Kidney epithelial cell (primary cell): ENCODE measurements at places on chromosomes 3 and 15.

DNA sequence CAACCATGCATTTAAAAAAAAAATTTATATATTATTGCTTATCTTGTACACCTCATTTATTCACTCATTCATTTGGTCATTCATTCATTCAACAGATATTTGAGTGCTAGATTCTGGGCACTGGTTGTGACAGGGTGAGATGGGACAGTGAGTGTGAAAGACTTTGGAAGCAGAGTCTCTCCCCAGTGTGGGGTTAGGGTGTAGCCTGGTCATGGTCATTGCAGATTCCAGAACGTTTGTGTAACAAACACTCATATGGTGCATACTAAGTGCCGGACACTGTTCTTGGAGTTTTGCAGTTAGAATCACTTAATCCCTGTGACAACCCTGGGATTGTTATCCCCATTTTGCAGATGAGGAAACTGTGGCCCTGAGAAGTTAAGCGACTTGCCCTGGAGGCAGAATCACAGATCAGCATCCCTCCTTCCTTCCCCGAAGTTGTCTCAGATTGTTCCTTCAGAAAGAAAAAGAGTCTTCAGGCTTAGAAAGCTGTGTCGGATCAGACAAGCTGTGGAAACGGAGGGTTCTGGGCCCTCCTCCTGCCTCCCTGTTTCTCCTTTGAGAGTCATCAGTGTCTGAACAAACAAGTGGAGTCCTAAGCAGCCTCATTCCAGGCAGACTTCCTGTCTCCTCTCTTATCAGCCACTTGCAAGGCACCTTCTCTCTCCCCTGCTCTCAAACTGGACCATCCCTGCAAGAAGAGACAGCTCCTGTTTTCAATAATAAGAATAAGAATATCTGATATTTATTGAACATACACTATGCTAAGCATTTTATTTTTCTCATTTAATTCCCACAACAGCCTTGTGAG is 6.3 kb downstream of the LOXL1 start:
- no peak for DNase-seq

DNA sequence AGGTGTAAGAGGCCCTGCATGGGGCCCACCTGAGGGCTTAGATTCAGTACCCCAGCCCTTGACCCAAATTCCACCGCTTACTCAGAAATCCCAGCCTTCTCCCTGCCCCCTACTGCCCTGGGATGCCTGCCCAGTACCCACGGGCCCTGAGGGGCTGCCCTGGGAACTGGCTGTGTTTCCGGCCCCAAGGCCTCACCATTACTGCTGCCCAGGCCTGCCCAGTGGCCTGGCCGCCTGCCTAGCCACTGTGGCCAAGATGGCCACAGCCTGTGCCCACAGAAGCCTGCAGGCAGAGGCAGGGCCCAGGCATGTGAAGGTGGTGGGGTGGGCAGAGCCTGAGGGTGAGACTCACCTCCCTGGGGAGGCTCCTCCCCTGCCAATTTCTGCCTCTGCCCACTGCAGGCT is 6.1 kb upstream of the PRKCD start:
- no peak for DNase-seq

- DNase-seq = no peak
Observed at GRCh38 chr3:157051055-157051454, 108.9 kb downstream of the CCNL1 start.

DNA sequence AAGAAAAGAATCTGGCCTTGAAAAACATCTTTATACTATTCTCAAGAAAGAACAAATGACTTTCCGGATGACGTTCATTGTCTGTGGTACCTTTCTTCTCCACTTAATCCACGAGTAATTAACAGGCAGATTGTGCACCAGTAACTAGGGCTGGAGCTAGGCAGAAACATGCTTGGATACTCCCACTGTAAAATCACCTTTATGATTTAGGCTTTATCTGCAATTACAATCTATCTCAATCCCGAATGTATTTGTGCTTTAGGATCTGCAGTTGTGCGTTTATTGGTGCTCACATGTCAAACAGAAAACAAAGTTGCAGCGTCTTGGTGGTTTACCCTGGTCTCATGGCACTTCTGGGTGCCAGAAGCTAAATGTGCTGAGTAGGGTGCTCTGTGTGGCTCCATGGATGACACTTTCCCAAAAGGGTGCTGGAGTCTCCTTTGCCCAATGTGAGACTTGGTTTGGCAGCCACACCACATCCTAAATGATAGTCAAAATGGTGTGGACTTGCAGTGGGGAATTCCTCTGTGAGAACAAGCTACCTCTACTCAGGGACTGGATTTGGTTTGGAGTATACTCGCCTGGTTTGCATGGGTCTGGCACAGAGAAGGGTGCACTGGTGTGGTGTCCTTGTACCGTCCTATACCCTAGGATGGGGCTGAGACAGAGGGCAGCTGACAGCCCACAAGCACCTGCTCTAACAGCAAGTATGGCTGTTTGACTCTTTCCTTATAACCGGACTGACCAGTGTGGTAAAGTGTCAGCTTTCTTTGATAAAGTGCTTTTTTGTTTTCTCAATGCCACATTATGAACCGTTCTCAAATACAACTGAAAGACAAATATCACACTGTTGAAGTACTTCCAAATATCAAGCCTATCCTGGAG is 7.7 kb downstream of the SERP1 start:
- DNase-seq = no peak

GRCh38 chr3:94961423-94962100 is 898.7 kb downstream of the NSUN3 start:
- no peak for DNase-seq

DNA sequence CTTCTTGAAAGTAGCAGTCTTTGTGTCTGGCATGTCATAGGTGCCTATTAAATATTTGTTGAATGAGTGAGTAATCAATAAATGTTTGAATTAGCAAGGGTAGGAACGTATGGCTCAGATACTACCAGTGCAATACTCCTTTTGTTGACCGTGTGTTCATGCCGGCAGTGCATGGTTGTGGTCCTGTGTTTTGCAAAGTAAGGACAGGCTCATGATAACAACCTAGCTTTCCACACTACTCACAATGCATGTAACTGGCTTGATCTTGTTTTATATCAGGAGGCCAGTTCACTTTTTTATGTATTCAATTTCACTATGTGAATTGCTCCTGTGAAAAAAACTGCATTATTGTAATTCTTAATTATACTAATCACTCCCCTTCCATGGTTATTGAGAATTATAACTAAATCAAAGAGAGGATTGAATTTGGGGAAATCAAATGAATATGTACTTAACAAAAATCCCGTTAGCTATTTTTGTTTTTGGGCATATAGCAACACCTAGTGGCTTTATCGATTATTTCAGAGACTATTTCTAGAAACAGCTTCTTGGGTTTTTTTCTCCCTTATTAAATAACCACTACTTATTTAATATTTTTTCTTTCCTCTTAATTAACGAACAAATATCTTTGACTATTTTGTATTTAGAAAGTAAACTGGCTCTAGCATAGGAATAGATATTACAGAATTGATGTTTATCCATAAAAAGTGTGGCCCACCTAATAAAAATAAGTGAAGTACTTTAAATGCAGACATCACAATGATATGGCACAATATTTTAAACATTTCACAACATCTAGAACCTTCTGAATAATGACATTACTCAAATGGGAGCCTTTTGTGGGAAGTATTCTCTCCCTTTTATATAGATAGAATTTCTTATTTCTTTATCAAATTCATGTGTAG is 218.5 kb downstream of the BBX start:
- no peak for DNase-seq

DNA sequence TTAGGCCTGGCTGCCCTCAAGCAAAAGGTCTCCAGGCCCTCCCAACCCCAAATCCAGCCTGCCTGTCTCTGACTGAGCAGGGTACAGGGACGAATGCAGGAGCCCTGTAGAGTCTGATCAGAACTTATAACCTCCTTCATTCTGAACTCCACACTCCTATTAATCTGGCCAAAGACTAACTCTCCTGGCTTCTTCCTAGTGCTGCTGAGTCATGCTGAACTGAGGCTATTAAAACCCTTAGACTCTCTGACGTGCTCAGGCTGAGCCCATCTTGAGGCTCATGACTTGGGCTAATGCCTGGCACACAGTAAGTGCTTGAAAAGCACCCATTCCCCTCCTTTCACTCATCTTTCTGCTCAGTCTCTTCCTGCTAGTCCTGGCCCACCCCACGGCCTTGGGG is 81.9 kb downstream of the NUP210 start:
- no peak for DNase-seq

DNA sequence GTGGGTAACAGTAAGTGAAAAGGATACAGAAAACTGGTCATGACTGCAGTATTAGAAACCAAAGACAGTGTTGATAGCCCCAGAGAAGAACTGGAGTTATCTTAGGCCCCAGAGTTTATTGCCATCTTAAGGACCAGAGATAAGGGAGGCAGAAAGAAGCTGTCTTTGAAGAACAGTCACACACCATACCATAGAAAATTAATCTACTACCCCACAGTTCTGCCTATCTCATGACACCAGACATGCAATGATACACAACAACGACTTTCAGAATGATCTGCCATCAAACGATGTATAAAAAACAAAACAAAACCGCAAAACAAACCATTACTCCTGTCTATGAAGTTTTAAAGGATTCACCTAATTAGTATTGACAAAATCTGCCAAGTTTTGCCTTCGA is 9.6 kb downstream of the CPOX start:
- DNase-seq = no peak

- no peak for DNase-seq
Observed at GRCh38 chr3:13497386-13497785, 17.3 kb downstream of the HDAC11 start.

GRCh38 chr3:10333349-10333650 is 12.4 kb upstream of the SEC13 start:
- DNase-seq = no peak

GRCh38 chr15:28921919-28922706 is 36.3 kb downstream of the APBA2 start:
- DNase-seq = no peak

DNA sequence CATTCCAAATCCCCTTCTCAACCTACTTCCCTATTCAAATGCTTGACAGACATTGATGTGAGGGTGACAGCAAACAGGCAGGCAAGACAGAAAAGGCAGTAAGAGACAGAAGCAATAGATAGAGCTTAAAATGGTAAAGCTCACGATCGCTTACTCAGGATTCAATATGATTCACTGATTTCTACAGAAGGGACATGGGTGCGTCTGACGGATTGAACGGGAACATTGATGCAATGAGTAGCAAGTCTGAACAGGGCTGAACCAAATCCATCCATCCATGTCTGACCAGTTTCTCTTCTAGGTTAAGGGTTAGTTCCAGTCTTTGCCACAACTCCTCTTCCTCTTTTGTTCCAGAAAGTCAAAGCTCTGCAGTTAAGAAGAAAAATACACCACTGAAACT is 35.1 kb downstream of the P2RY1 start:
- no peak for DNase-seq

DNA sequence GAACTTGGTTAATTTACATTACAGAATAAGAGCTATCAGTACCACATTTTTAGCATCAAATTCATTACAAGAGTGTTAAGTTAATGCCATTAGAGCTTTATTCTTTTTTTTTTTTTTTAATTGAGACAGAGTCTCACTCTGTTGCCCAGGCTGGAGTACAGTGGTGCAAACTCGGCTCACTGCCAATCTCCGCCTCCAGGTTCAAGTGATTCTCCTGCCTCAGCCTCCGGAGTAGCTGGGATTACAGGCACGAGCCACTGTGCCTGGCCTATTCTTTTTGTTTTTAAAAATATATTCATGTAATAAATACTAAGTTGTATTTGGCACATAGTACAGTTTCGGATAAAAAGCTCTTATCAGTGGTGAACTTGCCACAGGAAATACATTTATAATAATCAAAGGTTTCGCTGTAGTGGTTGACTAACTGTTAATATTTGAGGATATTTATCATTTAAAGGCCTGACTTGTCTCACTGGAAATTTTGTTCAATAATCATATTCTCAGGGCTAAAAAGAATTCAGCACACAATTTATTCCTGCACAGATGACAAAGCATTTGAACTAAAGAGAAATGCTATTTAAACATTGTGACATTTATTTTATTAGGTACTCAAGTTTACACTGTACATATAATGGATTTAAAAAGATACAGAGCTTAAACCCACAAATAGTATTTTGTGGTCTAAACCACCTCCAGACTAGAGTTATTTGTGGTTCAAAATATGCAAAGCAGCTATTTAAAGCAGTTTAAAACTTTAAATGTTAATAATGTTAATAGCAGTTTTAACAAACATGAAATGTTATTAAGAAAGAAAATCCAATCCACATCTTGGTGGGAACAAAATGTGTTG is 6.1 kb upstream of the LEKR1 start:
- DNase-seq = no peak

DNA sequence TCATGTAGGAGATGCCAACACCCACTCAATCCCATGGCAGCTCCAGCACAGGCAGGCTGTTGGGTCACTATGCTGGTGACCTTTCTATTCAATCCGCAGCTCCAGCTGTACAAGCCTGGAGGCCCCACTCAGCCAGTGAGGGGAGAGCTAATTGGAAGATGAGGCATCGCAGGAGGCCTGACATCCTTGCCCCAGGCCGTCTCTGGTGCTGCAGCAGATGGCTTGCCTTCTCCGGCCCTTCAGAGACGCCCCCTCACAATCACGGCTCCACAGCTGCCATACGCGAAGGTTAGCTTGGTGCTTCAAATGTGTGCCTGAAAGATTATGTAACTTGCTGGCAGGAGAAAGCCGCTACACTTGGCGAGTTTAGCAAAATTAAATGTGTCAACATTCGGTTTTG is 104.2 kb upstream of the CLSTN2 start:
- DNase-seq = no peak

DNA sequence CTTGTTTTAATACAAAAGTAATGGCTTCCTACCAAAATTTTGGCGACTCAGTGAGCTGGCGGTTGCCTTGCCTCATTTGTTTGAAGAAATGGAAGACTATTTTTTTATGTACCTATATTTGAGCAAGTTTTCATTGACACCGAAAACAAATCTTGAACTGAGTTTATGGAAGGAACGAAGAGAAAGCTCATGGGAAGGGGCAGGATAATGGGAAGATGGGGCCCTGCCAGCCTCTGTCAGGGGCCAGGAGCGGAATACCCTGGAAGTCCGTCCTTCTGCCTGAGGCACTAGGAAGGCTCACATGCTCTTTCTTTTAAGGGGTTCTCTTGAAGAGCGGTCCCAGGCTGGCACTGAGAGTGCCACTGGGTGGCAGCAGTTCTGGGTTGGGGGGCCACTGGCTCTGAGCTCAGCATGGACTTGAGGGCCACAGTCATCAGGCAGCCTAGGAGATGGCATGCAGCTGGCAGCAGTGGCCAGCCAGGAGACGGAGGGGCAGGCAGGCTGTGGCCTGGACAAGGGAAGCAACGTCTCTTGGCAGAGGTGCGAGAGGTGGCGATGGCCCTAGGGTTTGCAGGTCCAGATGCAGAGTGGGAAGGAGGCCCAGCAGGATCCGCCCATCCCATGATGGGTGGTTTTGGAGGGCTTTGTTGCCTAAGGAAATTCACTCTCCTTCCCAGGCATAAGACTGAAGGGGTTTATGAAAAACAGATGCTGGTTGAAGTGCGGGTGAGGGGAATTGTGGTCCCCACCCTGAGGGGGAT is 41.6 kb downstream of the ISG20 start:
- DNase-seq = no peak

DNA sequence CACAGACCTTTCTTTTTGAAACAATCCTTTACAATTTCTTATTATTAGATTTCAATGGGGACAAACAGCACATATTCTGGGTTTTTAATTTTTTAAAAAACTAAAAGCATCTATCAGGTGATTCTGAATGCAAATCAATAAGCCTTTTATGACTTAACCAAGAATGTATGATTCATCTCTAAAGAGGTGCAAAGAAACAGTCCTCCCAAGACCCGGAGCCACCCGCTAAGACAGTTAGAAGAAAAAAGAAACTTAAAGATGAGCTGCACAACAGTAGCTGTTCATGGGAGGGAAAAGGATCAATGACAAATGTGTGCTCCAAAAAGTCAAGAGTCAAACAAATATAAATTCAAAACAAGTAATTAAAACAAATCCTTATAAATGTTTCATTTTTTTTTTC is 319.5 kb downstream of the THSD4 start:
- no peak for DNase-seq

- no peak for DNase-seq
Observed at GRCh38 chr3:66021731-66022131, 17.0 kb downstream of the MAGI1 start.
